ENCODE measurements at places on chromosomes 2 and 18.
A peak's percentile ranks its signal among the peaks of the same experiment; 100 is the strongest.

- DNase-seq, result peak; percentile 87
These were observed 46.8 kb downstream of the EPG5 start for GRCh38 chr18:45920367-45920766.

GRCh38 chr18:76922107-76922506 is 99.8 kb downstream of the ZNF236 start:
- peak; percentile 50 for DNase-seq

GRCh38 chr2:121860033-121860757 is 104.7 kb downstream of the TSN start:
- DNase-seq, result peak; percentile 97

GRCh38 chr2:128605421-128605820 is 286.8 kb upstream of the HS6ST1 start:
- DNase-seq, result no peak

GRCh38 chr2:173021939-173022371 is 53.7 kb upstream of the MAP3K20 start:
- DNase-seq, result no peak

DNA sequence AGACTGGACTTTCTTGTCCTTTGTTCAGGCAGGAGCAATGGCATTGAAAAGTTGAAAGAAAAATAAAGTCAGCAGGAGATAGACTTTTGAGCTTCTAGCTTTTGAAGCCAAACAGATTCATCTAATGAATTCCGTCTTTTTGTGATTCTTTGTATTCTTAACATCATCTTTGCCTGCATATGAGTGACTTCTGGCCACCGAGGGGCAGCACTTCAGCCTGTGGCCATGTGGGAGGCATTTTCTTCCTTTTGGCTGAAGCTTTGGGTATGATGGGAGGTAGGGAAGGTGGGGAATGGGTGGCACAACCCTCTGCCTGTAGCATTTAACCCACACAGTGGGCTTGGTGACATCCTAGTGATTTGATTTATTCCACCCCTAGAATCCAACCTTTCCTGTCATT is 220.6 kb downstream of the SETBP1 start:
- DNase-seq, result no peak

- peak; percentile 42 for DNase-seq
These were observed 5.3 kb upstream of the NEU4 start for GRCh38 chr2:241803387-241804325.

DNA sequence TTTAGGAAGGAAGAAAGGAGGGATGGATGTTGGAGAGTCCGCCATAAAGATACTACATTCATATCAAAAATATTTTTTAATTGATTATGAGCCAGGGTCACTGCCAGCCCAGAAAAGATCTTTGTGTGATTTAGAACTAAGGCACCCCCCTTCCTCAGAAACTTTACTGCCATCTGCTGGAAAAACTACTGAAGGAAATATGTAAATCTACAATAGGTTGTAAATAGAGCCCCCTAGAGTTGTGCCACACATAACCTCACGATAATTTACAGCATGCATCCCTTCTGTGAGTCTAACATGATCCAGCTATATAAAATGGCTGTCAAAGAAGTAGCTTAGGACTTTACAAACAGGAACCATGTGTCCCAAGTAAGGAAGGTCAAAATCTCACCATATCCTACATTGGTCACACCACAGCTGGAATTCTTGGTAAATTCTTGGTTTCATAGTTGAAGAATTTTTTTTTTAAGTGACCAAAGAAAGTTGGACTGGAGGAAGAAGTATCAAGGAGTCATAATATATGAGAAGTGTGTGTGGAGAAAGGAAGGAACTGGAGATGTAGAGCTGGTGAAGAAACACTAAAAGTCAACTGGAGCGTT is 152.5 kb downstream of the CYP26B1 start:
- DNase-seq, result peak; percentile 13

DNA sequence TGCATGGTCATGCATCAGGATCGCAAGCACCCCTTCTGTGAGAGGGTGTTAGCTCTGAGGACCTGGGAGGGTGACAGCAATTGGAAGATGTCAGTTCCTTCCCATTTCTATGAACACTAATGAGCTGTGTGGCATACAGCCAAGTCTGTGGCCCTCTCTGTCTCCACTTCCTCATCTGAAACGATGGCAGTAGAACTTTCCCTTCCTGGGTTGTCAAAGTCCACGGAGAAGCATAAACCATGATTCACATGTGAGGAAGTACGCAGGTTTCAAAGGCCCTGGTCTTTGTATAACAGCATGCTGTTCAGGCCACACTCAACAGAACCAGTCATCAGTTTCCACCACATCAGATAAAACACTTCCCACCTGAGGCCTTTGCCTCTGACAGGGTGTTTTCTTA is 167.4 kb upstream of the RAB6C start:
- peak; percentile 76 for DNase-seq

GRCh38 chr2:114031605-114032505 is 142.0 kb downstream of the ACTR3 start:
- no peak for DNase-seq

GRCh38 chr2:147511491-147511948 is 333.3 kb upstream of the ACVR2A start:
- no peak for DNase-seq

Measured in kidney tubule cell (primary cell).